ENCODE measurements at places on chromosomes 12 and 14.

- no peak for DNase-seq
Measured at GRCh38 chr12:63777340-63777739, 2.4 kb upstream of the RXYLT1 start.

- no peak for DNase-seq
Measured at GRCh38 chr14:23380976-23381375, 4.1 kb downstream of the CMTM5 start.

DNA sequence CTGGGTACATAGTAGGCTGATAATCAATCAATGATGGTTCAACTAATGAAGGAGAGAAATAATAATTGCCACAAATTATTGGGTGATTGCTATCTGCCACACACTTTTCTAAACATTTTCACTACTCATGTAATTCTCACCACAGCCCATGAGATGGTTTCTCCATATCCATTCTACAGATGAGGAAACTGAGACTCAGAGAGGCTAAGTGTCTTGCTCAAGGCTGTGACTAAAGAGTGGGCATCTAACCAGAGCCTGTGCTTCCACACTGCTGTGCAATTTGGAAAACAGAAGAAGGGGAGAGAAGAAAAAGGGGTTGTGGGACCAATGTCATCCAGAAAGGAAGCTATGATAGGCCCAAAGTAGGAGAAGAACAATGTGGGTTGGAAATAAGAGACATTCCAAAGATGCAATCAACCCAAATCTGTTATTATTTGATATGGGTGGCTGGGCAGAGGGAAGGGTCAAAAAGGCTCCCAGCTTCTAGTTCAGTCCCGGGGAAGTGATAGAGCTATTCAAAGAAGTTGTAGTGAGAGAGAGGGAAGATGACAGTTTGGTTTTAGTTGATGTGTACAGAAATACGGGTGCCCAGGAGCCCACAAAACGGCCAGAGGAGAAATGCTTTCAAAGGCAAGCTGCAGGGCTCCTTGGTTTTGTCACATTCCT lies 483 bp upstream of the NR1H4 start:
- DNase-seq: no peak

- DNase-seq: no peak
Measured at GRCh38 chr12:130146176-130146931, 15.9 kb upstream of the FZD10 start.

- no peak for DNase-seq
Measured at GRCh38 chr14:24259282-24260025, 3.5 kb downstream of the TGM1 start.

- no peak for DNase-seq
Measured at GRCh38 chr14:64698903-64699302, 5.3 kb upstream of the PLEKHG3 start.

Data from sciatic nerve (tissue), 2 donors.